Cerebellar cortex (tissue), 1 donor: ENCODE measurements at places on chromosomes 12 and 14.

GRCh38 chr12:5456906-5457305 lies 25.0 kb downstream of the NTF3 start:
- DNase-seq = no peak

GRCh38 chr12:54049108-54049507 lies 4.5 kb upstream of the HOXC4 start:
- no peak for DNase-seq

DNA sequence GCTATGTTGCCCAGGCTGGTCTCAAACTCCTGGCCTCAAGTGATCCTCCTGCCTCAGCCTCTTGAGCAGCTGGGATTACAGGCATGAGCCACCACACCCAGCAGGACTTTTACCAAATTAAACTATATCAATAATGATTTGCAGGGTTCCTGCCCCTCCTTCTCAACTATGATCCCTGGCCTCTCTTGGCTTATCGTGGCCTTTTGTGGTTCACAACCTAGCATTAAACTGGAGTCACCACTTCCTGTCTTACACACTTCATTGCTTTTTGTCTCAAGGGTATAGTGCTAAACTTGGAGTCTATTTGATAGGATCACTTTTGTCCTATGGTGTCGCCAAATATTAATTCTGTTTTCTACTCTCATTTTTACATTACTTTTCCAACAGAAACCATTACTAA lies 64.5 kb downstream of the SEC23A start:
- DNase-seq = no peak

DNA sequence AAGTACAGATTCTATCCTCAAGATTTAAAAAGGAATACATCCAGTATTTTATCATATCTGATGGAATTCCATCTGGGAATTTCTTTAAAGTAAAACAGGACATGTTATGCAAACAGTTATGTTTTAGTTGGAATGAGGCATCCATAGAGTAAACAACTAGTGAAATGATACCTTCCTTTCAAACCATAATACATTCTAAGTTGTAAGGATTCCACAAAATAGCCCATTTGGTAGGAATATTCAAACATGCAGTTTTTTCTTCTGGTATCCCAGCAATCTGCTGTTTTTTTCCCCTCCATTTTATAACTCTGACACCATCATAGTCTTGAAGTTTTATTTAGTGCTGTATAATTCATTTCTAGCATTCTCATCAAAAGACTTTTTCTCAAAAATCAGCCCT lies 149.6 kb downstream of the ADAMTS20 start:
- no peak for DNase-seq

GRCh38 chr12:52980096-52980649 lies 26.1 kb upstream of the EIF4B start:
- DNase-seq = peak; percentile 62

DNA sequence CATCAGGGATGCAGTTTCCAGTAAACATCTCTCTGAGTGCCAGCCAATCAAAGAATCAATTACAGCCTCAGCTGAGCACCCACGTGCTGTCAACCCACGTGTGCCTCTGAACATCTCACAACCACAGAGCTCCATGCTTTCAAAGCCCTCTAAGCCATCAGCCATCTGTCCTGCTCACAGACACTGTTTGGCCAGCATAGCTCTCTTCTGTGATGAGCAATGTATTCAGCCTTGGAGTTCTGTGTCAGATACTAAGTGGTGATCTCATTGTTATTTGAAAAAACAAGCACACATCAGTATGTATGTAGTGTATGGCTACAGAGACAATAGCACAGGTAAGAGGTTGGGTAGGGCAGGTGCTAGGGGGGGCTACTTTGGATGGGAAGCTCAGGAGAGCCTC lies 94.3 kb downstream of the RGS6 start:
- no peak for DNase-seq

GRCh38 chr14:97442363-97442762 lies 645.2 kb downstream of the VRK1 start:
- no peak for DNase-seq

- DNase-seq = no peak
These were observed 62.8 kb upstream of the FAM222A start for GRCh38 chr12:109650808-109651207.

GRCh38 chr14:29993143-29993542 lies 65.5 kb upstream of the PRKD1 start:
- no peak for DNase-seq

DNA sequence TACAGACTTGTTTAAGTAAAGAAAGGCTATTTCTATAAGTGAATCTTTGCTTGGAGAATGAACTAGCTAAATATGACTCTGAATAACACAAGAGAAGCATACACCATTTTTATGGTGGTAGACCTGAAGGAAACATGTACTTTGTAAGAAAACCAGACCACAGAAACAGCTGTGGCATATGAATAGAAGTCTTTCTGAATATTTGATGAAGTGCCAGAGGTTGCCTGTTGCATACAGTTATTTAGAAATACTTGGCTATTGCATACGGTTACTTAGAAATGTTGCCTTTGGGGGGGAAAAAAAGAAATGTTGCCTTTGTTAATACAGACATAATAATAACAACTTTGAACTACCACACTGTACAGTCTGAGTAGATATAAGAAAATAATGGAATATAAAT lies 16.8 kb upstream of the LEMD3 start:
- no peak for DNase-seq

GRCh38 chr12:542395-543113 lies 82.8 kb downstream of the B4GALNT3 start:
- no peak for DNase-seq

GRCh38 chr12:93848523-93849101 lies 171.4 kb downstream of the CRADD start:
- no peak for DNase-seq

DNA sequence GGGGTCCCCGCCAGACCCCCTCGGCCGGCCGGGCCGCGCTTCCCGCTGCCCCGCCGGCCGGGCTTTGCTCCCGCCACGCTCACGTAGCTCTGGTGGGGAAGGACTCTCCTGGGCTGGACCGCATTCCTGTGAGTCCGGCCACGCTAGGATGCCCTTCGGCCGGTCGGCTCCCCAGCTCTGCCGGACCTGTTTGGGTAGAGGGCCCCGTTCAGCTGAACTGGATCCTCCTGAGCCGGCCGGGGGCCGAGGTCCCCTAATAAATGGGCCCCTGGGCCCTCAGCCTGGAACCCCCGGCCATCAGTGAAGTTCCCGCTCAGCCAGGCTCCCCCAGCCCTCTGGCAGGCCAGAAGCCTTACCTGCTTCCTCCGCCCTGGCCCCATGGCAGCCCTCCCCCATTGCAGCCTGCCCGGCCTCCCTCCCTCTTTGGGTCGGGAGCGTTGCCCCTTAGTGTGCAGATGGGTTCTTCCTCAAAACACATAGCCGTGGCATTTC lies 593 bp downstream of the UNC119B start:
- peak; percentile 38 for DNase-seq

GRCh38 chr12:26937443-26937862 lies 328 bp downstream of the INTS13 start:
- no peak for DNase-seq

GRCh38 chr14:96082420-96083300 lies 43.5 kb downstream of the C14orf132 start:
- peak; percentile 71 for DNase-seq

DNA sequence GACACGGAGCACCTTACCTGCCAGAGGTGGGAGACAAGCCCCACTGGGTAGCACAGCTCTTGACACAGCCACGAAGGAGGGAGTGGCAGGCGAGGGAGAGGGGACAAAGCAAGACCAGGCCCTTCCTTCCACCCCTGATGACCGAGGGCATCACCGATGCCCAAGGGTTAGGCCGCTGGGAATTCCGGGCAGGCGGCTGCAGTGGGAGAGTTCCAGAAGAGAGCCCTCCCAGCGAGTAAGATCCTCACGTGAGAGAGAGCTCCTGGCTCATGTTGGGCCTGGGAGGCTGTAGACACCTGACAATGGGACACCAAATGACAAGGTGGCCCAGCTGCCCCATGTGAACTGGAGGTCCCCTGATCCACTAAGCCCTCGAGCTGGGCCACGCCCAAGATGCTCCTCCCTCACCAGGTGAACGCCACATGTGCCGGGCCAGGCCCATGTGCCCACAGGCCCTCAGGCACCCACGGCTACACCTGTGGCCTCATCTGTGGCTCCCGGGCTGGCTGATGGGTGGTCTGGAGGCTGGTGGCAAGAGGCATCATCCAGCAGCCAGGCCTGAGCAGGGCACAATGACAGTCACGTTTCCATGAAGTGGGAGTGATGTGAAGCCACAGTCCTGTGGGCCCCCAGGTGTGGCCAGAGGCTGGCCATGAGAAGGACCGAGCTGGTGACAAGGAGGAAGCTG lies 32.1 kb upstream of the C14orf180 start:
- no peak for DNase-seq

GRCh38 chr12:26125400-26126339 lies 833 bp upstream of the BHLHE41 start:
- peak; percentile 91 for DNase-seq

GRCh38 chr12:89551747-89552146 lies 25.9 kb upstream of the POC1B start:
- no peak for DNase-seq

GRCh38 chr12:105843986-105844760 lies 294.6 kb downstream of the NUAK1 start:
- DNase-seq = no peak

GRCh38 chr12:2355198-2355597 lies 302.4 kb downstream of the CACNA1C start:
- no peak for DNase-seq

- DNase-seq = no peak
These were observed 13.1 kb upstream of the ANKLE2 start for GRCh38 chr12:132774646-132775275.

GRCh38 chr12:130860311-130860710 lies 11.6 kb upstream of the RAN start:
- DNase-seq = no peak

GRCh38 chr14:24249230-24250021 lies 7.0 kb upstream of the TINF2 start:
- no peak for DNase-seq

GRCh38 chr12:99029511-99030271 lies 384.6 kb downstream of the APAF1 start:
- peak; percentile 75 for DNase-seq

- no peak for DNase-seq
These were observed 221.1 kb upstream of the RGS6 start for GRCh38 chr14:71711125-71711524.
